ENCODE measurements at places on chromosomes 1 and 21.

DNA sequence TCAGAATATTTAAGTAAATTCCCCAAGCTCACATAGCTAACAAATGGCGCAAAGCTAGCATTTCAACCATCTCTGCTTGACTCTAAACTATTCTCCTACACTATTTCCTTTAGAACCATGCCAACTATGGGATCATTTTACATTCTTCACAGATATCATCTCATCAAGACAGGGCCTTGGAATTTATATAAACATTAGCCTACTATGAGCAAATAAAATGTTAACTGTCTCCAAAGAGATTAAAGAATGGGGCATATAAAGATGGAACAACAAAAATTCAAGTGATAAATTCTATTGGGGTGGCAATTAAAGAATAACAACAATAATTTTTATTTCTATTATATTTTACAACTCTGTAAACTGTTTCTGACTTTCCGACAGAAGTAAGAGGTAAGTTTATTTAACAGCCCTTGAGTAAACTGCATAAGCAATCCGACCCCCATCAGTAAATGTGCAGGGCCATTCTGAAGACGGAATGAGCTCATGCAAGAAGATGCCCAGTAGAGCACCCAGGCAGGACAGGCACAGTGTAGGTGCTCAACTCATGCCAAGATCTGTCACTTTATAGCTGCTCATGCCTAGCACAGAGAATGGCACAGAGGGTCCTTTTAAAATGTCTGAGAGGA, 261.9 kb downstream of the VAV3 start:
- no peak for DNase-seq

GRCh38 chr1:51506537-51506936, 12.5 kb downstream of the EPS15 start:
- no peak for DNase-seq

- DNase-seq = no peak
These were observed 36.7 kb upstream of the KCNK2 start for GRCh38 chr1:215045698-215046308.

DNA sequence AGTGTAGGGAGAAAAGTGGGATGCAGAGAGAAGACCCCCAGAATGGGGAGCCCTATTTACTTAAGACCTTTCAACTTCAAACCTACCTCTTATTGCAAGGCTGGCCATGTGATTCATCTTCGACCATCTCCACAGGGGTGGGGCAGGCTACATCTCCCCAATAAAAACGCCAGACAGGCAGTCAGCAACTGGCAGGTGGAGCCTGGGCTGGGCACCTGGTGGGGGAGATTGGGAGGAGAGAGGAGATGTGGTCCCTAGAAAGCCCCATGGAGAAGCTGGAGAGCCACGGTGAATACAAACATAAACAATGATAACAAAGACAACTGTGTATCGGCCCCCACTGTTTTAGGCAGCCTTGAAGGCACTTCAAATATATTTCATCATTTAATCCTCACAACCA, 336.7 kb upstream of the PROX1 start:
- no peak for DNase-seq

- DNase-seq = no peak
These were observed 46.6 kb downstream of the HIVEP3 start for GRCh38 chr1:41872074-41872473.

DNA sequence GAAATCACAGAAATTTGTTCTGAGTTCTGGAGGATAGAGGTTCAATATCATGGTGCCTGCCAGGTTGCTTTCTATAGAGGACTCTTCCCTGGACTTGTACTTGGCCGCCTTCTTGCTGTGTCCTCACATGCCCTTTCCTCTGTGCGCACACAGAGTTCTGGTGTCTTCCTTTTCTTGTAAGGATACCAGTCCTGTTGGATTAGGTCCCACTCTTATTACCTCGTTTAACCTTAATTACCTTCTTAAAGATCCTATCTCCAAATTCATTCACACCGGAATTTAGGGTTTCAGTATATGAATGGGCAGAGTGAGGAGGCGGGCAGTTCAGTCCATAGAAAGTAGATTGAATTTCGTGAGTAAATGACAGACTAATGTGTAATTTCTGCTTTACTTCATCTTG, 413.9 kb downstream of the NCAM2 start:
- no peak for DNase-seq

- DNase-seq = no peak
These were observed 445.9 kb downstream of the SETD4 start for GRCh38 chr21:35614396-35614921.
